ENCODE measurements at places on chromosomes 2 and 18.
A peak's percentile ranks its signal among the peaks of the same experiment; 100 is the strongest.

- no peak for DNase-seq
These were observed 221.7 kb downstream of the LTBP1 start for GRCh38 chr2:33168425-33168824.

DNA sequence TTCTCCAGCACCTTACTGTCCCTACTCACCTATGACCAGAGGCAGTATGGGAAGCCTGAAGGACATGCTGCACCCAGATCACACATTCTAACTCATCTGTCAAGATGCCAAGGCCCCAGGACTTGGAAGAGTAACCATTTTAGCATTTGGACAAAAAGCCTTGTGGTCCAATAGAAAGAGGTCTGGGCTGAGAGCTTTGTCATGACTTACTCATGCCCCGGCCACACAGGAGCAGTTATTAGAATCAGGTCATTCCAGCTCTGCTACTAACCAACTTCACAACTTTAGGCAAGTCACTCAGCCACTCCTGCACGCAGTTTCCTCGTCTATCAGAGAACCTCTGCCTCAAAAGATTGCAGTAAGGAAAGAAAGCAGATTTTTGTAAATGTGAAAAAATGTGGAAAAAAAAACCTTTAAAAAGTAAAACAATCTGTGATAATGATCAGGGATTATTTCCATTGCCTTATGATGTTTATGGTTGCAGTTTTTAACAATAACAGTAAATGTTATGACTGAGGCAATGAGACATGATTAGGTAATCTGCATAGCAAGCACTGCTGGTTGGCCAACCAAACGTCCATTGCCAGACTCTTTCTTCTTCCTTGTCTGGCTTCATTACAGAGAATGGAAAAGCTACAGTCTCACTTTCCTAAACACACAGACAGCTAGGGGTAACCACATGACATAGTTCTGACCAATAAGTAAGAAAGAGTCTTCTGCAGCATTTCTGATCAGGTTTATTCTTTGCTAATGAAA, 255.4 kb upstream of the CHAC2 start:
- peak; percentile 35 for DNase-seq

- DNase-seq = no peak
These were observed 6.5 kb downstream of the PLEK start for GRCh38 chr2:68371581-68371980.

DNA sequence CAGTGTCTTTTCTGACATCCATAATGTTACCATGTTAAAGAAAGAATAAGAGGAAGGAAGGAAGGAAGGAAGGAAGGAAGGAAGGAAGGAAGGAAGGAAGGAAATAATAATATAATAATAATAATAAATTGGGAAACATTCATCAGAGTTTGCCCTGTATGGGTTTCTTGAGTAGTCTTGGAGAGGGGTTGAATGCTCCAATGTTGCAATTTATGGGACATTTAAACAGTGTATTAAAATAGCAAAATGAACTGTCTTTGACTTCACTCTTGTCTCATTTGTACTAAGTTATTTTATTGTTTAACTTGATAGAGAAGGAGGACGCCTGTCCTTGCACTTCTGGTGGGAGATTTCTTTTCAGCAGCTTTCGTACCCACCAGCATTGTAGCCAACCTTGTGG, 277.7 kb downstream of the RNF144A start:
- no peak for DNase-seq

GRCh38 chr2:183530333-183530901, 406.2 kb downstream of the NUP35 start:
- DNase-seq = no peak

- peak; percentile 90 for DNase-seq
These were observed 501.1 kb upstream of the TNP1 start for GRCh38 chr2:217360781-217361482.

GRCh38 chr2:201964631-201965206, 68.9 kb upstream of the FZD7 start:
- no peak for DNase-seq

DNA sequence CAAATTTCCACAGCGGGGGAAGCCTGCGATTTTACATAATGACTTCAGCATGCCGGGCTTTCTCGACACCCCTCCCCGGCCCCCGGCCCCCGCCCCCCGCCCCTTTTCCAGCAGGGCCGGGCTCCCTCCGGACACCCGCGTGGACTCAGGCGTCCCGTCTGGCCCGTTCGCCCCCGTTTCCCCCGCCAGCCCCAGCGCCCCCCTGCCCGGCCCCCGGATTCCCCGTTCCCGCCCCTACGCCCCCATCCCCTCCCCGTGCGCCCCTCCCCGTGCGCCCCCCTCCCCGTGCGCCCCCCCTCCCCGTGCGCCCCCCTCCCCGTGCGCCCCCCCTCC, 456 bp upstream of the NFATC1 start:
- no peak for DNase-seq

- no peak for DNase-seq
These were observed 46.1 kb downstream of the TMEM185B start for GRCh38 chr2:120177001-120177621.

DNA sequence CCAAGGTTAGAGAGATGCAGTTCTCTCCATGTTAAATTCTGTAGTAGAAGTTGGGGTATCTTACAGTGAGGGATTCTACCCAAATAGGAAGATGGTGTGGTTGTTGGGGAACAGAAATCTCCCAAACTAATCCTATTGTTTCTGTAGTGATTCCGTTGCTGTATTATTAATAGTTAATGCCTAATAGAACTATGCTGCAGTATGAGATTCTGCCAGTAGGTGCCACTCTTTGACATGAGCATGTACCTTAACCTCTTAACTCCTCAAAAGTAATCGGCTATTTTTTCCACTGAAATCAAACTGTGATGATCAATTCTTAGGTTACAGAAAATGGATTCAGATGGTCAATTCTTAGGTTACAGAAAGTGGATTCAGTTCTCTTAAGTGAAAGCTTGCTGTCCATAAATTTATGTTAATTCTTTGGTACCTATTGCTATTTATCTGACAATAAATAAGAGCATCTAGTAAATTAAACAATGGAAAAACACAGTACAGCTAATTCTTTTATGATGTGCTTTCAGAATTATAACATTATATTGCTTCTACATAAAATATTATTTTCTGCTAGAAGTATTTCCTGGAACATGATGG, 97.9 kb upstream of the DLX2 start:
- DNase-seq = peak; percentile 75
